ENCODE measurements at places on chromosomes 12 and 14. TPM values are rescaled to one million over a fixed set of nuclear protein-coding genes. Genes with fewer than 3 reads are reported as not detected.

VWF gene
- total RNA-seq = 16.6 TPM

ADCK1 gene
- total RNA-seq = 4.7 TPM

CDK17 gene
- total RNA-seq = 14.4 TPM

FAM90A1 gene
- 0.07 TPM for total RNA-seq

PTGER2 gene
- total RNA-seq = 0.34 TPM

ATL1 gene
- 0.27 TPM for total RNA-seq

HRK gene
- not detected for total RNA-seq

OTOGL gene
- total RNA-seq = 0.06 TPM

FOXN4 gene
- 0.86 TPM for total RNA-seq

NFE2 gene
- total RNA-seq = 0.46 TPM

TESPA1 gene
- 0.37 TPM for total RNA-seq

GPR137C gene
- 0.18 TPM for total RNA-seq

SLC17A8 gene
- total RNA-seq = 0.37 TPM

AQP6 gene
- not detected for total RNA-seq

IL22 gene
- total RNA-seq = not detected

POTEM gene
- not detected for total RNA-seq

C3AR1 gene
- total RNA-seq = 4.0 TPM

DHRS7 gene
- total RNA-seq = 136 TPM

ZFHX2 gene
- total RNA-seq = 0.33 TPM

CLEC4E gene
- 1.1 TPM for total RNA-seq

PMCH gene
- not detected for total RNA-seq

HNF1A gene
- 9.8 TPM for total RNA-seq

LHX5 gene
- not detected for total RNA-seq

LMO3 gene
- not detected for total RNA-seq

DACT1 gene
- 2.3 TPM for total RNA-seq

TMEM30B gene
- total RNA-seq = 4.7 TPM

CPM gene
- total RNA-seq = 83.8 TPM

KRT6C gene
- not detected for total RNA-seq

ADCY6 gene
- 10.9 TPM for total RNA-seq

LRP1-AS gene
- total RNA-seq = not detected

TC2N gene
- 4.2 TPM for total RNA-seq

RTN1 gene
- total RNA-seq = 0.56 TPM

MDGA2 gene
- 0.17 TPM for total RNA-seq

KLHDC1 gene
- 2.8 TPM for total RNA-seq

CCDC38 gene
- total RNA-seq = 0.86 TPM

JDP2 gene
- total RNA-seq = 19.2 TPM

GPD1 gene
- total RNA-seq = 120 TPM

CDKN3 gene
- total RNA-seq = 2.4 TPM

ACVRL1 gene
- 10.7 TPM for total RNA-seq

TEX22 gene
- not detected for total RNA-seq

GZMH gene
- total RNA-seq = not detected

GARIN6 gene
- total RNA-seq = not detected

FGF6 gene
- not detected for total RNA-seq

LMNTD1 gene
- total RNA-seq = not detected

CCDC184 gene
- total RNA-seq = 0.23 TPM

PCNX4 gene
- 14.2 TPM for total RNA-seq

CFAP251 gene
- total RNA-seq = 1.0 TPM

TAS2R13 gene
- 2.4 TPM for total RNA-seq

SMCO2 gene
- total RNA-seq = not detected

RNASE2 gene
- 0.81 TPM for total RNA-seq

CCDC88C gene
- 1.9 TPM for total RNA-seq

BAZ2A gene
- total RNA-seq = 34.4 TPM

NPAS3 gene
- total RNA-seq = 0.19 TPM

GLI1 gene
- total RNA-seq = 0.43 TPM

MOK gene
- total RNA-seq = 3.0 TPM

PAH gene
- 946 TPM for total RNA-seq

POTEG gene
- not detected for total RNA-seq

CLEC1A gene
- total RNA-seq = 0.62 TPM

All from right lobe of liver (tissue), 6 donors.